ENCODE measurements at places on chromosomes 4 and X.
A peak's percentile ranks its signal among the peaks of the same experiment; 100 is the strongest.

DNA sequence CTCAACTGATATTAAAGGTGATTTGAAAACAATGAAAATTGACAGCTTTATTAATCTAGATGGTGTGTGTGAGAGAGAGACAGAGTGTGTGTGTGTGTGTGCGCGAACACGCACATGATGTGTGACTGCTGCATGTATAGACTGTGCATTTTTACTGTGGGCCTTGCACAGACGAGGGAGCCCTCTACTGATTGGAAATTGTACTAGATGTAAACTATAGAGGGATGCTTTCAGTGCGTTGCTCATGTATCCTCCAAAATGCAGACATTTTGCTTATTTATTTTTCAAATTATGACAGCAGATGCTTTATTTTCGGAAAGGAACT, 168.4 kb upstream of the GK2 start:
- DNase-seq: no peak

DNA sequence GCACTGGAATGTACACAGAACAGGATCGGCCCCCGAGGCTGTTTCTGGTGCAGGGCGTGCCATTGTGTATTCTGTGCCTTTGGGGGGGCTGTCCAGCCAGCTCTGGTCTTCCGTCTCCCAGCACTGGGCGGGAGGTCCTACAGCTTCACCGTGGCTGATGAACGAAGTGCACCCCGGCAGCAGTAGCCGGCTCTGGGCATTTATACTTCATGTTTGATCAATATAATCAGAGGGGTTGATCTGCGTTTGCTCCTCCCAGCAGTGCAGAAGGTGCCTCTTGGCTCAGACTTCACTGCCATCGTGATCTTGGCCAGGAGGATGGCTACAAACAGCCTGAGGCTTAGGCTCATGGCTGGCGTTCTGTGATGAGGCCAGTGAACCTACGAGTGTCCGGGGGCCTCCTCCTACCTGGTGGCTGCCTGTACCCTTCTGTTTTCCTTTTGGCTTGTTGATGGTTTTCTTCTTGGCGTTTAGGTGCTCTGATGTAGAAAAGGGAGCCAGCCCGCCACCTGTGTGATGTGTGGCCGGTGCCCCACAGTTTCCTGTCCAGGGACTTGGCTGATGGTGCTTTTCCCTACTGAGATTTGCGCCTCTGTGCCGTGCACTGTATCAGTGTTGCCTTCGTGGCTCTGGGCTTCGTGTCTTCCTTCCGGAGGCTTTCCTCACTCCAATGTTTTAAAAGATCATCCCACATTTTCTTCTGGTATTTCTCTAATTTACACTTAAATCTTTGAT, 31.2 kb upstream of the HGFAC start:
- DNase-seq: no peak

DNA sequence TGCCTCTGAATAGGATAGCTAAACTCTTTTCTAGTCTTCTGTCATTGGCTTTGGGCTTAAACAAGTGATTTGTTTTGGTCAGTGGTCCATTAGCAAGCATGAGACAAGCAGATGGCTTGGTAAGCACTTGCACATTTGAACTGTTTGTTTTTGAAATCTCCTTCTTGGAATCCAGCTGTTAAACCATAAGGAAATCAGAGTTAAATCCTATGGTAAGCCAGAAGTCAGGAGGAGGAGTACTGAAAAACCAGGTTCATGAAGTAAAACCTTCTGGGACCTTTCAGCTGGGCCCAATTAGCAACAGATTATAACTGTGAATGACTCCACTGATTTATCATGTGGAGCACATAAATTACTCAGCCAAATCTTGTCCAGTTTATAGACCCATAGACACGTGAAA, 1042.5 kb upstream of the PABPC4L start:
- DNase-seq: no peak

- DNase-seq: no peak
These were observed 19.0 kb downstream of the CXXC4 start for GRCh38 chr4:104475652-104476051.

DNA sequence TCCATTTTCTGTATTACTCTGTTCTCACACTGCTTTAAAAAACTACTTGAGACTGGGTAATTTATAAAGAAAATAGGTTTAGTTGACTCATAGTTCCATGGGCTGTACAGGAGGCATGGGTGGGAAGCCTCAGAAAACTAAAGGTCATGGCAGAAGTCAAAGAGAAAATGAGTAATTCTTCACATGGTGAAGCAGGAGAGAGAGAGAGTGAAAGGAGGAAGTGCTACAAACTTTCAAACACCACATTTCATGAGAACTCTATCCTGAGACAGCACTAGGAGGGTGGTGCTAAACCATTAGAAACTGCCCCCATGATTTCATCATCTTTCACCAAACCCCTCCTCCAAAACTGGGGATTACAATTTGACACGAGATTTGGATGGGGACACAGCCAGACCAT, 108.0 kb upstream of the PBDC1 start:
- DNase-seq: no peak

DNA sequence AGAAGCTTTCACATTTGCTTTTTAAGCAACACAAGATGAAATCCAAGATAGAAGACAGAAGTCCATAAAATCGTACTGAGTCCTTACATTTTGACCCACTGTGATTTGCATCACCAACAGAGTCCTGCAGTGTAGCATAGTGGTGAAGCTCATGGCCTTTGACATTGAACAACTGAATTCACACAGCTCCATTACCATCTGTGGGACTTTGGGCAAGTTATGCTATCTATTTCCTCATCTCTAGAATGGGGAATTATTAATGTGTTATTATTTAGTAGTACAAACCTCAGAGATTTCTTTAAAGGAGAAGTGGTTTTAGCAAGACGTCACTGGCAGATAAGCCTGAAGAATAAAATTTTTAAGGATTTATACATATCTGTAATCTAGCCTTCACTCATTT, 10.7 kb downstream of the GPRIN3 start:
- DNase-seq: no peak

GRCh38 chrX:21369613-21370012, 4.6 kb upstream of the CNKSR2 start:
- no peak for DNase-seq

GRCh38 chrX:114584983-114585842, 1.3 kb downstream of the HTR2C start:
- DNase-seq: no peak

- DNase-seq: no peak
These were observed 471 bp downstream of the MCTS1 start for GRCh38 chrX:120604361-120604782.

GRCh38 chr4:83810428-83810827, 274.5 kb downstream of the GPAT3 start:
- DNase-seq: no peak

DNA sequence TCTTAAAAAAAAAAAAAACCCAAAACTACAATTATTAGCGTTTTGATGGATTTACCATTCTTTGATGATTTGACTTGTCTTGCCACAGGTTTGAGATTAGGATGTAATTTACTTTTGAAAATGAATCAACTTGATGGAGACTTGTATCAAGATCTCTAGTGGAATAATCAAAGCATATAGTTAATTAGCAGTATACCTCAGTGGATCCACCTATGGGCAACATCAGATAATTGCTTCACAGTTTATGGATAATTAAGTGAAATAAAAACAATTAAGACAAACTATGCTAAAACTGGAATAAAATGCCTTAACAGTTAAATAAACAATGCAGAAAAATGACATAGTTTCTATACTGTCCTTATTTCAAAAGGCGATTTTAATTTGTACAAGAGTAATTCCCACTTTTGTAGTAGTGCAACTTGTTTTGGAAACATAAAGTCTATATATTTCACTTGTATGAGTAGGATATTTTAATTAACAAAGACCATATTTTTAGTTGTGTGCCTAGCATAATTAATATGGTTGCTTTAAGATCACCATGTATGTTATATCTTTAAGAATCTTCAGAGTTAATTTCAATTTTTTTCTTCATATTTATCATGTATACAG, 4.2 kb downstream of the CPEB2 start:
- no peak for DNase-seq

GRCh38 chr4:24917076-24917856, 4.4 kb upstream of the CCDC149 start:
- no peak for DNase-seq

DNA sequence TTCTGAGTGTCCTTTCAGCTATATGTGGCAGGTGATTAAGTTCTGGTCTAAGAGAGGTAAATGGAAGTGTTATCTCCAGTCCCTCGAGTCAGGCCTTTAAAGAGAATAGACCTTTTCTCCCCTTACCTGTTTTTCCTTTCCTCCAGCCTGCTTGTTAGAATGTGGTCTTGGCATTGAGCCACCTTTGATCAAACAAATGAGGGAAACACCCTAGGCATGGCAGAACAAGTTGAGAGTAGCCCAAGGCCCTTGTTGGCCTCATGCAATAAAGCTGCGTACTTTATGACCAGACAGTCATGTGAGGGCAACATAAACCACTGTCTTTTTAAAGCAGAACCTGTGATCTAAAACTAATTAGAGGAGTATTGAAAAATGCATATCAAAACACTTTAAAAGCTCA, 13.2 kb upstream of the IL13RA2 start:
- DNase-seq: no peak

DNA sequence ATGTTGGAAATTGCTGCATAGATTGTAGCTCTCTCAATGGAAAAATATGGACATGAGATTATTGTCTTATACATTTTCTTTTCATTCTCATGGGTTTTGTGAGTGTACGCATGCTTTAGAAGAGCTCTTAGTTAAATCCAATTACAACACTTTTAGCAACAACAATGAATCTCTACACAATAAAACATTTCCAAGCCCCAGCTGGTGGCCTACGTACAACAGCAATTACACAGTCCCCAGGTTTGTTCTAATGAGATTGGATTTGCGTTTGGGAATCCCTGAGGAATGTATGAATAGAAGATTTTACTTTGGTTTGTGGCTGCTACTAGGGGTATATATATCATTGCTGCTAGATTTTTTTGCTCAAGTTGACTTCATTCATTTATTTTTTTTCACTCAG, 98.6 kb downstream of the FHDC1 start:
- DNase-seq: no peak

- DNase-seq: peak; percentile 8
These were observed 78.1 kb upstream of the PAGE3 start for GRCh38 chrX:55342533-55343501.

DNA sequence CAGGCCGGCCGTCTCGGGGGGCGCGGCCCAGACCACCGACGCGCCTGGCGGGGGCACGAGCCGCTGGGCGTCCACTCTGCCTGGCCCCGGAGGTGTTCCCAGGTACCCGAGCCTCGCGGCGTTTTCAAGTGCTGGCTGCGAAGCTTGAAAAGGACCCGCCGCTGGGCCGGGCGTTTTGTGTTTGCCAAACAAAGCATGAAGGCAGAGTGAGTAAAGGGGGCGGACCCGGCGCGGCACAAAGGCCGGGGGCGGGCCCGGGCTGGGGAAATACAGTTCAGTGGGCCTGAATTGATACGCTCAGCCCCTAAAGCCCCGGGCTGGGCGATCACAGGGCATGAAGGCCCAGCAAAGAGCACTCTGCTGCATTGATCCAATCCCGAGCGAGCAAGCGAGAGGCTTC, 65.4 kb downstream of the SOX3 start:
- DNase-seq: no peak

DNA sequence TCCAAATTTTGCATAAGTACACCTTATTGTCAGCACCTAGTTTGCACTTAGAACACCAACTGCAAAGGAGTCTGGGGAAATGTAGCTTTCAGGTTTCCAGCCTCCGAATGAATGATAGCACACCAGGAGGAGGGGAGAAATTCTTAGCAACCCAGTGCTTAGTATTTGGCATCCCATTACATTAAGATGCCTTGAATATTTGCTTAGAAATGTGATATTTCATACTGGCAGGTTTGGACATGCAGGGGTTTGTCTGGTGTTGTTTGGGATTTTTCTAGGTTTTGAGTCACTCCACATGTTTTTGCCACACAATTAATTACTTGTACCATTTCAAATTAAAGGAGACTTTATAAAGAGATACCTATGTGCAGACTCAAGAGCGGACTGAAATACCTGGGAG, 60.3 kb upstream of the CAMK2D start:
- no peak for DNase-seq

DNA sequence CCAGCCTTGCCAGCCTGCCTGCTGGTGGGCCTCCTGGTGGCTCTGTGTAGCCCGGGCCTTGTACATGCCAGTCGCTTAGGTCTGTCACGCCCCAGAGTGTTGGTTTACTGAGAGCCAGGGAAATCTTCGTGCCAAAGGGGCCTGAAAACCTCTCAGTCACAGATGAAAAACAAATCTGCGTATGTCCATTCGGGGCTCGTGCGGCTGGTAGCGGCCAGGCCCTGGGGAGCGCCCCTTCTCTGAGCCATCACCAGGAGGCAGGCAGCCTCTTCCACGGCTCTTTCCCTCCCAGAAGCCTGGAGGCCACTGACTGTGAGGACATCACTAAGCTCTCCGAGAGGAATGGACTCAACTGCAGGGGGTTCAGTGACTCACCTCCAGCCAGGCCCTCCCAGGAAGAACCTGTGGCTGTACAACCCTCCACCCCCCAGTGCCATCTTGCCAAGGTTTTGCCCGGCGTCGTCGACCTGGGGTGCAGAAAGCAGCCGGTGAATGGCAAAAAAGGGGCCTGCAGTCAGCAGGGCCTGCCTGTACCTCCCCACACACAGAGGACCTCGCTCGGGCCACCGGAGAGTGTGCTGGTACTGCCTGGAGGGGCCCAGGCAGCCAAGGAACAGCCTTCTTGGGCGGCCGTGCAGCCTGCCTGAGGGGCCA, 162.2 kb downstream of the BCOR start:
- no peak for DNase-seq

DNA sequence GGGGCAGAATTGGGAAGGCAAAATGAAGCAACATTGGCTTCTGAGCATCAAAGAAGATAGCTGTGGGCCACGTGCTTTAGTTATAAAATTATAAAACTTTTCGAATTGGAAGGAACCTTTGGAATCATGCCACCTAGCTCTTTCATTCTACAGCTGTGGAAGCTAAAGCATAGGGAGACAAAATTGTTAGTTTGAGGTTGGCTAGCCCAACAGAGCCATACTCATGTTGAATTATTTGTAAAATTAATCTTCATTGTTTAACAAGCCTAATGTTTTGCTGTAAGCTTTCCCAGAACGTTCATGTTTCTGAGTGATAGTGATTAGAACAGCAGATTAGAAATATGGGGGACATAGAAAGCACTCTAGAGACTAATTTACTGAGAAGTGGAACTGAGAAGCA, 35.9 kb downstream of the HHIP start:
- DNase-seq: no peak

GRCh38 chr4:24093446-24093845, 203.6 kb upstream of the PPARGC1A start:
- no peak for DNase-seq

- DNase-seq: no peak
These were observed 801.4 kb upstream of the GRID2 start for GRCh38 chr4:91502365-91502764.

GRCh38 chr4:185512516-185512915, 22.8 kb downstream of the PDLIM3 start:
- DNase-seq: no peak

DNA sequence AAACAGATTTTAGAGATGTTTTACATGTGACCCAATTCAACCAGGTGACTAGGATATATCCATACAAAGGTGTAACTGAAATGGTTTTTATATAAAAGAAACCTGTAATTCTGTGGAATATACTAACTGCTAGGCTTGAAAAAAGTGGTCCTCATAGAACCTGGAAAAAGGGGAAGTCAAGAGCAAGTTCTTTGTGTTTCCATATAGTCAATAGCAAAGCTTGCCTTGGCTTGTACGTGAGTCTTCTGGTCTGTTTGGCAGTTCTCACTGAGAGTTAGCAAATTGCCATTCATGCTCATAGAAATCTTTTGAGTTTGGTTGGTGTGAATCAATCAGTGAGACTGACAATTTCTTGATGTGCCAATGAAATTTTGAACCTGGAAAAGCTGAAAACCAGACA, 79.4 kb upstream of the SMIM10 start:
- DNase-seq: no peak
